Gastroesophageal sphincter (tissue), 4 donors: ENCODE measurements at places on chromosomes 3 and 15. TPM values are rescaled to one million over a fixed set of nuclear protein-coding genes. Genes with fewer than 3 reads are reported as not detected.
A peak's percentile ranks its signal among the peaks of the same experiment; 100 is the strongest.

- peak; percentile 60 for ATAC-seq
Measured at GRCh38 chr3:14810070-14810791, 8.5 kb upstream of the FGD5 start.

DNA sequence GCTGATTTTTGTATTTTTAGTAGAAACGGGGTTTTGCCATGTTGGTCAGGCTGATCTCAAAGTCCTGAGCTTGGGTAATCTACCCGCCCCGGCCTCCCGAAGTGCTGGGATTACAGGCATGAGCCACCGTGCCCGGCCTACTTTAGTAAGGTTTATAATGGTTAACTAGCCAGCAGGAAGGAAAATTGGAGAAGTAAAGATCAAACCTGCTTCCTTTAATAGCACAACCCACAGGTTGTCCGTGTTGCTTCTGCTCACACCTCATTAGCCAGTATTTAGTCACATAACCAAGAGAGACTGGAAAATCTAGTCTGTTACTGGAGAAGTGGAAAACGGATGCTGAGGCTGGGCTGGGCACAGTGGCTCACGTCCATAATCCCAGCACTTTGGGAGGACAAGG lies 51.9 kb upstream of the TBL1XR1 start:
- ATAC-seq, result no peak

Gene SLC12A8
- total RNA-seq, result 0.13 TPM

- no peak for ATAC-seq
Measured at GRCh38 chr15:44034334-44034733, 160.7 kb downstream of the FRMD5 start.

DNA sequence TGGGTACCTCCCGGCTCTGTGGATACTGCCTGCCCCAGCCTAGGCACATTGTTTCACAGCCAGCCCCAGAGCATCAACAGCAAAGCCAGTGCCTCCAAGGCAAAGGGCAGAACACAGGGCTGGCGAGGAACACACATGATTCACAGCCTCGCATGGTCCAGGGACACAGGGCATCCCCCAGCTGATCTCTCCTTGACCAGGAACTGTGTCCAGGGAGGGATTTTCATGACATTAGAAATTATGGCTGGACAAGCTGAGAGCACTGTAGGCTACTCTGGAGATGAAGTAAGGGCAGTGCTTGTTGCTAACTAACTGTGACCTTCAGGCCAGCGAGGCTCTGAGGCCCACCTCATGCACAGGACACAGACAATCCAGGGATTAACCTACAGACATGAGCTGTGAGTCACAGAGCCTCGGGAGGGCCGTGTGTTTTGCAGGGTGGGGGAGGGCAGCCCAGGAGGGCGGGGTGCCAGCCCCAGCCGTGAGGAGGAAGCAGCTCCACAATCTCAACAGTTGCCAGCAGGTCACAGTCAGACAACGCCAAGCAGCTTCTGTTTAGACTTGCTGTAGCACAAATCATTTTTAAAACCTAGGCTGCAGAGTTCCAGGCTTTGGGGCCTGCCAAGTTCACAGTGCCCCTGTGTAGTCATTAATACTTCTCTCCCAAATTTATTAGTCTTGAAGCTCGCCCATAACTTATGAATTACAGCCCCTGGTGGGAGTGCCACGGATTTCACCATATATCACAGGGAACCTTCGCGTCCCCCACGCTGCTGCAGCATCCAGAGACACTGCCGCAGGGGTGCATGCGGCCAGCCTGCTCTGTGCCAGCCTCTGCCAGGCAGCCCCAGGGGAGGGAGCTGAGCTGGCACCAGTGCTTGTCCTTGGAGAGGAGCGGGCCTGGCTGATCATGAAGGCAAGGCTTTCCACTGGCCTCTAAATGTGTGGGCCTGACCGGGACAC lies 114.7 kb downstream of the ETFA start:
- peak; percentile 83 for ATAC-seq
